ENCODE measurements at places on chromosomes 3 and 15.

DNA sequence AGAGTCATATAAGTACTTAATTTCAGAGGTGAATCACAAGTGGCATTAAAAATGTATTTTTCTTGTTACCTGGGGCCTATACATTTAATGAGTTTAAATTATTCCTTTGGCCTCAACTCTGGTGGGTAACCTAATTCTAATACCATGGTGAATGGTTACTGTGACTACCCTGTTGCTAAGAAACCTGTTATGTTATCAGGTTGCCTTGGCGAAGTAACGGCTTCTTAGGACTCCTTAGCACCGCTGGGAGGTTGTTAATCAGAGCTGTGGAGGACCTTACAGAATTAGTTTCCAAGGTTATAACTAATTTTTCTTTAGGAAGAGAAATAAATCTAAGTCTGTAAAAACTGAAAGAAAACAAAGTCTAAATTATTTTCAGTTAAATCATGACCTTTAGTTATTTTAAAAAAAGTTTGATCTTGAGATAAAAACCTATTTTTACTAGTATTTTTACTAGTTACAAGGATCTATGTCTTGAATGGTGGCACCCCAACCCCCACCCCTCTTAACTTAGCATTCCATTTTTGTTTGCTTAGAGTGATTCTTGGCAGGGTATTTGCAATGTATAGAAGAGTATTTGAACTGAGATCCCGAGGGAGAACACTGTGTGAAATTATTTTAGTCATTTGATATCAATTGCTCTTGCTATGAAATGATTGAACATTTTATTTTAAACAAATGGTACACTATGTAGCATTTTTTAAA, 155.5 kb downstream of the FNDC3B start:
- DNase-seq, result no peak

DNA sequence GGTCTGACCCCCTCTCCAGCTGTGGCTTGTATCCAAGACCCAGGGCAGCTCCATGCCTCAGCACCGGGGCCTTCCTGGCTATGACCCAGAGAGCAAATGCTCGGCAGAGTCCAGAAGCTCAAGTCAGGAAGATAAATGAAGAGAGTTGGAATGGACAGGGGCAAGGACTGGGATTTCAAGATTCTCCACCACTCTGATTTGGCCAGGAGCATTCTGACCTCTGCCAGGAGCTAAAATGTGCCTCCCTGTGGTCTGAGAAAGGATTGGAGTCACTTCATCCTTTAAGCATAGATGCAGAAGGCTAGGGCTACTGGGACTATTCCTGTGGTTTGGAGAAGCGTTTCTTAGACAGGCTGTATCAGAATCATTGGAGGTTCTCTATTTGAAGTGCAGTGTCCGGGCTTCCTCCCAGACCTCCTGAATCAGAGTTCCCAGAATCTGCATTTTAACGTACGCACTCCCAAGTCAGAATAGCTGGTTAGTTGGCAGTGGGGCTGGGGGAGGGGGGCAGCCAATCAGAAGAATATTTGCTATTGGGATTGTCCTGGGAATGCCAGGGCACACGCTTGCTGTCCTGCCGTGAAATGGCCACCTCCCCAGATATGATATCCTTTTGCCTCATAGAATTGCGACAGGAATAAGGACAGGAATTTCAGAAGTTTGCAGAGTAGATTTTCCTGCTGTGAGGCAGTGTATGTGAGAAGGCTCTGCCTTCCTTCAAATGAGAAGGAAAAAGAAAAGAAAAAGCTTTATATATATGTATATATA, 57.4 kb downstream of the HRH1 start:
- no peak for DNase-seq

GRCh38 chr3:182357928-182358327, 435.4 kb upstream of the ATP11B start:
- DNase-seq, result no peak

DNA sequence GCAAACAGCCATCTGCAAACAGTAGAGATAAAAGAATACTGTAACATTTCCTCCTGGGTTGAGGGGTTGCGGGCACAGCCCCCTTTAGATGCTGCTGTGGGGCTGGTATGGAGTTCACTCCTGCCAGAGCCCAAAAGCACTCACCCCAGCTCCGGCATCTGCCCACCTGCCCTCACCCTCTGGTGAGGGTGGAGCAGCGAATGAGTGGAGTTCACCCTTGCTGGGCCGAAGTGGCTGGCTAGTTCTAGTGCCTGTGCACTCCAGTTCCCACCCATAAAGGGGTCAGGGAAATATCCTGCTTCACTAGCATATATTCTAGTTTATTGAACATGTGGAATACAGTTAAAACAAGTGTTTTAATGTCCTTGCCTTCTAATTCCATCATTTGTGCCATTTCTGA, 209.7 kb upstream of the SGO1 start:
- no peak for DNase-seq

DNA sequence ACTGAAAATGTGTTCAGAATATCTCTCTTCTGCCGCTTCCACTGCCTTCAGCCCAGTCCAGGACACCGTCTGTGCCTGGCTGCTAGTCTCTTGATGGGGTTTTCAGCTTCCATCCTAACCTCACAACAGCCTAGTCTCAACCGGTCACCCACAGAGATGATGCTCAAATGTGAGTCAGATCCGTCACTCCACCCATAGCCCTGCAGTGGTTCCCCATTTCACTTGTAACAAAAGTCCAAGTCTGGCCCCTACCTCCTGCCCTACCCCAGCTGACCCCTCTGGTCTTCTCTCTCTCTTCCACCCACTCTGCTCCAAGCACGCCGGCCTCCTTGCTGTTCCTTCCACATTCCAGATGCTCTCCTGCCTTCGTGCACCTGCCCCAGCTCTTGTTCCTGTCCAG, 68.1 kb downstream of the PPARG start:
- DNase-seq, result no peak

DNA sequence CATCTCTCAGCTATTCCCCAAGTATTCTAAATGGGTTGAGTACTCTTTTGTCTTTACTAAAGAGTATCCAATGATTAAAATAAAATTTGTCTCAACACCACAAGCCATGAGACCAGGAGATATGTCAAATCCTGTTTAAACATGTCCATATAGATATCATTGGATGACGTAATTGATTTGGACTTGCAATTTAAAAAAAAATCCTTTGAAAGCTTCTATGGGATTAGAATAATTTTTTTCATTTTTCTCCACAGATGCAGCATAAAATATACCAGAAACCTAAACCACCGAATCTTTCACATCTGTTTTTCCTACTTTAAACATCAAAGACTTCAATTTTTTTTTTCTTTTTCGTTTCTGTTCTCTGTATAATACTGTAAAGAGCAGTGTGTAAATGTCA, 1022.3 kb downstream of the EPHA3 start:
- DNase-seq, result no peak

DNA sequence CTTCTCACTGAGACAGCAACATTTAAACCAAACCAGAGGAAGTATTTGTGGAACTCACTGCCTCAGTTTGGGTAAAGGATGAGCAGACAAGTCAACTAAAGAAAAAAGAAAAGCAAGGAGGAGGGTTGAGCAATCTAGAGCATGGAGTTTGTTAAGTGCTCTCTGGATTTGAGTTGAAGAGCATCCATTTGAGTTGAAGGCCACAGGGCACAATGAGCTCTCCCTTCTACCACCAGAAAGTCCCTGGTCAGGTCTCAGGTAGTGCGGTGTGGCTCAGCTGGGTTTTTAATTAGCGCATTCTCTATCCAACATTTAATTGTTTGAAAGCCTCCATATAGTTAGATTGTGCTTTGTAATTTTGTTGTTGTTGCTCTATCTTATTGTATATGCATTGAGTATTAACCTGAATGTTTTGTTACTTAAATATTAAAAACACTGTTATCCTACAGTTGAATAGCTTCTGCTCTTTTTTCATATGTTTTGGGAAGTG, 23.3 kb downstream of the CLDN18 start:
- DNase-seq, result no peak

DNA sequence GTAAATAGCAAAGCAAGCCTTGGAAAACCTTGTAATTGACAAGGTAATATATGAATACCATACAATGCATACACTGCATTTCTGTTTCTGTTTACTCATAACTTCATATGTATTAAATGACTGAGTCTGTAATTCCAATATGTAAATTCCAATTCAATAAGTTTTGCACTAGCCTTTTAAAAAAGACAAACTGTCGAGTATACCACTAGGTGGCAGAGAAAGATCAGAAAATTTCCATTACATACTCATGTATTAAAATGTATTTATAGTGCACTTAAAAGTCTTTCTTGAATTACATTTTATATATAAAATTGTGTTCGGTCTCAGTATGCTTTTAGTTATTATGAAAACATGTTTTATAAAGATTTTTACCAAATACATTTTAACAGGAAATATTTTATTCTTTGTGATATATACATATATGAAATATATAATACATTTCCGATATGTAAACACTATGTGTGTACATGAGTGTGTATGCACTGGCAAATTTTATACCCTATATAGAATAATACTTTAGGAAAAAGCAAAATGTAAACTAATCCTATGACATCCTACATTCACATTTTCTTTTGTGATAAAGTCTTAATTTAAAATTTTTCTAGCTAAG, 216.8 kb downstream of the VGLL3 start:
- DNase-seq, result no peak

DNA sequence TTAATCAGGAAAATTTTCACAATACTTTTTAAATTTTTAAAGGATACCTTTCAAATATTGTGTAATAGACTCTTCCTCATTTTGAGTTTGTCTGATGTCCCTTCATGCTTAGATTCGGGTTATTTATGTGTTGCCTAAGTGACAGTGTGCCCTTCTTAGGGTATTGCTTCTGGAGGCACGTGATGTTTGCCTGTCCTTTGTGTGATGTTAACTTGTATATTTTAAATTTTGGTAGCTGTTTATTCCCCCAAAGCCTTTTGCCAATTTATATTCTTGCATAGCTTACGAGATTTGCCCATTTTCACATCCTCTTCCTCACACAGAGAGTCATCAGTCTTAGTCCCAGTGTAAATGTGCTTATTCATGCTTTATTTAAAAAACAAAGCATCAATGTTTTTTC, 433.1 kb downstream of the EPHB1 start:
- DNase-seq, result no peak

- DNase-seq, result no peak
Observed at GRCh38 chr3:29686889-29687592, 406.2 kb downstream of the RBMS3 start.

GRCh38 chr15:99427668-99428361, 138.0 kb upstream of the MEF2A start:
- no peak for DNase-seq

- no peak for DNase-seq
Observed at GRCh38 chr15:100464256-100464655, 64.5 kb downstream of the CERS3 start.

- no peak for DNase-seq
Observed at GRCh38 chr3:125104639-125105038, 48.8 kb upstream of the HEG1 start.

DNA sequence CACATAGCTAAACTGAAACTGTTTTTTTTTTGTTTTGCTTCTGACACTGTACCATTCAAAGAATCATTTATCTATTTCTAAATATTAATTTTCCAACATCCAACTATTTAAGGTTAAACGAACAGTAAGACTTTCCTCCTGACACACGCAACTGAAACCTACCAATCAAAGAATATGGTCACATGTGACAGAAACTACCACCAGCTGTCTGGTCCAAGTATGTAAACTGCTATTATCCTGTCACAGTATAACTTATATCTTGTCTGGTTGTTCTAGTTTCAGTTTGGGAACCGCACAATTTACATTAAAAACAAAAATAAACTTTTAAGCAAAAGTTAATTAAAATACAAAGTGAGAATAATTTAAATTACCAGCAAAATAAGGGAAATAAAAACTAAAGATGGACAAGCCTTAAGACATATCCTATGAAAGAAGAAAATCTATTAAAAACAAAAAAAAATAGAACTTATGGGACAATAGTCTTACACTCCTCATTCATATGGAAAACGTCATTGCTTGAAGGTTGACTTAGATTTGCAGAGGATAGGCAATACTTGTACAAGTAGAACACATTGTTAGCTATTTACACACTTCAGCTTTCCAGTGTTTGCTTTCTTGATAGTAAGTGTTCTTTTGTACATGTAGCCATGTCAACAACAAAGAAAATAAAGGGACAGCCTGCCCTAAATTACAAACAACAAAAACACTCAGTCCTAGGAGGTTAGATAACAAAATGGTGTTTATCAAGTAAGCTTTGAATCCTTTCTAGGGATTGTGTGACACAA, 26.8 kb upstream of the CHRM5 start:
- DNase-seq, result no peak

- DNase-seq, result no peak
Observed at GRCh38 chr3:67946436-67946835, 292.0 kb upstream of the SUCLG2 start.

GRCh38 chr3:178705925-178706324, 169.7 kb downstream of the KCNMB2 start:
- DNase-seq, result no peak

DNA sequence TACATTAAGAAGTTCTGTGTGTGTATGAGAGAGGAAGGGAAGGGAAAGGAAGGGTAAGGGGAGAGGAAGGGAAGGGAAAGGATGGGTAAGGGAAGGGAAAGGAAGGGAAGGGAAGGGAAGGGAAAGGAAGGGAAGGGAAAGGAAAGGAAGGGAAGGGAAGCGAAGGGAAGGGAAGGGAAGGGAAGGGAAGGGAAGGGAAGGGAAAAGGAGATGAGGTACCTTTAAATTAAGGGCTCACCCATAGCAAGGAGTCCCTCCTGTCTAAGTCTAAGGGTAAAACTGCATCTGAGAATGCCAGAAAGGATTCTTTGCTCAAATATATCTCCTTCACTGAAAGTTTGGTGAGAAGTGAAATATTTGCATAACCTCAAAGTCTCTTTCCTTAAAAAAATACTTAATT, 572.1 kb upstream of the ADAMTS9 start:
- DNase-seq, result no peak

DNA sequence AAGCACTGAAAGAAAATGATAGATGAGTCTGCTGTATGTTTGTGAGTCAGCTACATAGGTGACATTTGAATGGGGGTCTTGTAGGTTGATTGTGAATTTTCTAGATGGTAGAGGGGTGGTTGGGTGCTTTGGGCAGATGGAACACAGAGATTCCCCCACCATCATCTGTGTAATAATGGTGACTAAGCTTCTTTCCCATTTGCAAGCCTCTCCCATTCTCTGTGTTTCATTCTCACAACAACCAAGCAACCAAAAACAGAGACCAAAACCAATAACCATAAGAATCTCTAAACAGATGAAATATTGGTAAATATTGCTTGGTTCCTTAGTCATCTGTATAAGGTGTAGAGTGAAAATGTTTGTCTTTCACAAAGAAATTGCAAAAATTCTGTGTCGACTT, 17.8 kb upstream of the UTS2B start:
- DNase-seq, result no peak

DNA sequence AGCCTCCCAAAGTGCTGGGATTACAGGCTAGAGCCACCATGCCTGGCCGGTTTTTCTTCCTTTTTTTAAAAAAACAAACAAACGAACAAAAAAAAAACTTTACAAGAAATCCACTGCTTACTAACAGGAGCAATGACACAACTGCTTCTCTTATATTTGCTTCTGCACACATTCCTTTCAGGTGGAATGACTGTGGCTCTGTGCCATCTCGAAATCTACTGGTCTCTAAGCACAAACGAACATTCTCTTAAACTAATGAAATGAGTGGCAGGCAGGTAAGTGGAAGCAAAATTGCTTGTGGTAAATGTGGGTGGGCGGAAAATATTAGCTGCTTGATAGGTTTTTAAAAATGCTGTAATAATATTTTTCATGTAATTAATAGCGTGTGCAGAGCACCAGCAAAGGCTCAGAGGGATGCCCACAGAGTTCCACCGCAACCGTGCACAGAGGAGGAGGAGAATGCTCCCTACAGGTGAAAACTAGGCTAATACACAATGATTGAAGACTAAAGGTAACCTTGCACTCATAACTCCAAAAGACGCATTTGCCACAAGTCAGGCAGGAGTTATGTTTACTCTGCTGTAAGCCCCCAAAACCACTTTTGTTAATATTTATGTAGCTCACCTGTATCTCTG, 77.4 kb downstream of the LSAMP start:
- no peak for DNase-seq
